Activated CD4-positive, alpha-beta T cell treated with anti-CD3 and anti-CD28 coated beads, Interleukin-2, amount 10 ng/mL, durations not matched to agents 7 days and 5 days (primary cell): ENCODE measurements at places on chromosomes 7 and 10. TPM values are rescaled to one million over a fixed set of nuclear protein-coding genes. Genes with fewer than 3 reads are reported as not detected.

OGDHL gene
- total RNA-seq = not detected

HPSE2 gene
- total RNA-seq = not detected

PDE6C gene
- total RNA-seq = not detected

DNA sequence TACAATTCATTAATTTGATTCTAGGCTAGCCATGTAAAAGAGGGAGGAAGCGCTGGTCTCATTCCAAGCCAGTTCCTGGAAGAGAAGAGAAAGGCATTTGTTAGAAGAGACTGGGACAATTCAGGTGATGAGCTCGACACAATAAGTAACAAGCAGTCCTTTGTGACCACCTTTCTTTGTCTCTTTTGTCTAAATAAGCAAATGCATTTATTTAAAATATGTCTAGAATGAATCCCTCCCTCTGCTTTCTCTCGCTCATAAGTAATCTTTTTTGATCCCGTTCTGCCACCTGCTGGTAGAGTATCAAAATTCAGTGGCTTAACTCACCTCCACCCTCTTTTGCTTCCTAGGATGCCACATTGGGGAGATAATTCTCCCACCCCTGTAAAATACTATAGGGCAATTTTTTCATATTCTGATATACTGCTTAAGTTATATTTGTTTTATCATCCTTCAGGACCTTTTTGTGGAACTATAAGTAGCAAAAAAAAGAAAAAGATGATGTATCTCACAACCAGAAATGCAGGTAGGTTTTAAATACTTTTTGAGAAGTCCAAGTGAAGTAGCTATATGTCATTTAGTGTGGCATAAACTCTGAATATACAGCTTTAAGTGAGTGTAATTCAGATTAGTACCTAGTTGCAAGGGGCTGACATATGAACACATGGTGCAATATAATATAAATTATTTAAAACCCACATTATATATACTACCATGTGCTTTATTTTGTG, 91.5 kb downstream of the GSDME start:
- DNase-seq = peak; percentile 66

DNA sequence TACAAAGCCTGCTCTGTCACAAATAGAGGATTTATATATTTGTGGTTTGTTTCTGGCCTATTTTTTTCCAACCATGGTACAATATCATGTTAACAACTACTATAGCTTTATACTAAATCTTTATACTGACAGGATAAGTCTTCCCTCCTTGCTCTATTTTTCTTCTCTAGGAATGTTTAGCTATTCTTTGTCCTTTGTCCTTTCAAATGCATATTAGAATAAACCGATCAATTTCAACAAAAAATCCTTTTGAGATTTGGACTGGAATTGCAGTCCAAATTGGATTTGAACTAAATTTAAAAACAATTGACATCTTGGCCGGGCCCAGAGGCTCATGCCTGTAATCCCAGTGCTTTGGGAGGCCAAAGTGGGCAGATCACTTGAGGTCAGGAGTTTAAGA, 39.2 kb upstream of the CTTNBP2 start:
- no peak for DNase-seq
